ENCODE measurements at places on chromosomes 2 and 18. TPM values are rescaled to one million over a fixed set of nuclear protein-coding genes. Genes with fewer than 3 reads are reported as not detected.

GAD1 gene
- 0.86 TPM for total RNA-seq

G6PC2 gene
- not detected for total RNA-seq

MYO3B gene
- 0.17 TPM for total RNA-seq

- DNase-seq, result no peak
Observed at GRCh38 chr2:73697606-73698005, 39.5 kb downstream of the TPRKB start.

GPR75 gene
- 0.35 TPM for total RNA-seq

- DNase-seq, result no peak
Observed at GRCh38 chr2:8316356-8316755, 365.5 kb upstream of the ID2 start.

IL1F10 gene
- not detected for total RNA-seq

Data from activated naive CD4-positive, alpha-beta T cell treated with anti-CD3 and anti-CD28 coated beads for 36 hours (primary cell).